ENCODE measurements at places on chromosomes 16 and 17.
A peak's percentile ranks its signal among the peaks of the same experiment; 100 is the strongest.

- no peak for DNase-seq
Observed at GRCh38 chr16:54627616-54628015, 303.0 kb upstream of the IRX5 start.

- DNase-seq = no peak
Observed at GRCh38 chr17:82623707-82624106, 24.5 kb downstream of the WDR45B start.

- DNase-seq = no peak
Observed at GRCh38 chr16:48110982-48111381, 44.8 kb downstream of the ABCC12 start.

DNA sequence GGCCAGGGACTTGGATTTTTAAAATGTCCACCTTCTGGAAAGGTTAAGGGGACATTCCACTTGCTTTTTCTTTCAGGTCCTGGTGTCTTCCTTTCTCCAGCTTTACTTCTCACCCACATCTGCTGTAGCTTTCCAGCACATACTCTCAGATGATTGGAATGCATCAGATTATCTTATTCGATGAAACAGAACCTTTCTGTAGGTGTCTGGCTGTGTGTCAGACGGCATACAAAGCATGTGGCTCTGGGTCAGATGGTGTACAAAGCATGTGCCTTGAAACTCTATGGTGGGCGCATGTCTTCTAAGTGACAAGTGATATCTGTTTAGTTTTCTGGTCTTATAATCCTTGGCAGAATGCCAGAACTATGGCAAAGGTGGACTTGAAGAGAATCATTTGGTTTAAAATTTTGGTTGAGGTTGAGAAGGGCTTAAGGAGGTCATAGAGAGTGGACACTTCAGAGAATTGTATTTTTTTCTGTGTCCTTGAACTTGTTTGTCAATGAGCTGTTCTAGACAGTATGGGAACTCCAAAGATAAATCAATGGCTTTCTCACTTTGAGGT is 125.3 kb downstream of the FTO start:
- DNase-seq = no peak

GRCh38 chr16:84378099-84378498 is 9.8 kb downstream of the ATP2C2 start:
- DNase-seq = no peak

DNA sequence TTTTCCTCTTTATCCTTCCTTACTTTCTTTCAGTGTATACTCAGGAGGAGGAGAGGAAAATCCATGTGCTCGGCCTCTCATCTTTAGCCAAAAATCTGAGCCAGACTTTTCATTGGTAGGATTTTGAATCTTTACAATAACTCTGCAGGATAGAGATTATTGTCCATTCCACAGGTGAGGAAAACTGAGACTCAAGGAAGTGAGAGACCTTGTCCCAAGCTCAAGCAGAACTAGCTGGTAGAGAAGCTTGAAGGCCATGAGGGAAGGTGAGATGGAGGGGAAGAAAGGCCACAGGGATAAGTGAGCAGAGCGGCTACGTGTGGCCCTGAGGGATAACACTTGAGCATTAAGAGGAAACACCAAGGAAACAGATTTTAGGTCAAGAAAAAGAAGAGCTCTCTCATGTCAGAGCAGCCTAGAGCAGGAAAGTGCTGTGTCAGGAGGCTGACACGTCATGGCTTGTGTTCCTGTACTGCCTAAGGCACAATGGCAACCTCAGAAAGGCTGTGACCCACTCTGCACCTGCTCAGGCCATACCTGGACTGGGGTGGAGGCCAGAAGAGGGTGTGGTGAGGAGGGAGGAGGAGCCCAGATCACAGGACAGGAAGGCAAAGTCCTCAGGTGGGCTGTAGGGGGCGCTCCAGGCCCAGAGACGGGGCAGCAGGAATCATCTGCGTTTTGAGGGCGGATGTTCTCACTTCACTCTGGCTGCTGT is 11.9 kb downstream of the MT4 start:
- DNase-seq = peak; percentile 83

DNA sequence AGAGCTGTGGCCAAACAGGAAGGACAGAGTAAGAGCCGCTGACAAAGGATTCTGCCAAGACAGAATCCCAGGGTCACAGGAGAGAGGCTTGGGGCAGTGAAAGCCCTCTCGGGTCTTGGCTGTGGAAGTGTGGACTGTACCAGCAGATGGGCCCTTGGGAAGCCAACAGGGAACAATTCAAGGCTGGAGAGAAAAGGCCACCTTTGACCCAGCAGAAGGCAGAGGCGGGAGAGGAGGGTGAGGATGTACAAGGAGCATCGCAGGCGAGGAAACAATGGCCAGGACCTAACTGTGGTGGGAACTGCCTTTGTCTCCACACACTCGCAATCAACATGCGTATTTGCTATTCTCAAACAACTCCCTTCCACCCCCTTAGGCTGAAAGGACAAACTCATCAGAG is 15.7 kb downstream of the CARHSP1 start:
- DNase-seq = peak; percentile 38

DNA sequence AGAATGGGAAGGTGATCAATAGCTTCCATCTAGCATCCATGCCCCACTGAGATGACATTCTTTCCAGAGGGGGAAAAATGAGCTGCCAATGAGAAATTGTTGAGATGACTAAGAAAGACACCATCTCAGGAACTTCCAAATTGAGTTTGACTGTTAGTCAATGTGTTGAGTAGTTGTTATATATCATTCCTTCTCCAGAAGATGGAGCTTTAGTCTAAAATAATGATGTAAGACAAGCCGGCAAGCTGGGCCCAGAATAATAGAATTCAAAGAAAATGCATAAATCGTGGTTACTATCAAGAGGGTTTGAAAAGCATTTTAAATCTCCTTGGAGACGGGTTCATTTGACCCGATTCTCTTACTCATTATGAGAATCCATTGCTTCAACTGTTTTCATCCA is 71.0 kb upstream of the ATF7IP2 start:
- no peak for DNase-seq

DNA sequence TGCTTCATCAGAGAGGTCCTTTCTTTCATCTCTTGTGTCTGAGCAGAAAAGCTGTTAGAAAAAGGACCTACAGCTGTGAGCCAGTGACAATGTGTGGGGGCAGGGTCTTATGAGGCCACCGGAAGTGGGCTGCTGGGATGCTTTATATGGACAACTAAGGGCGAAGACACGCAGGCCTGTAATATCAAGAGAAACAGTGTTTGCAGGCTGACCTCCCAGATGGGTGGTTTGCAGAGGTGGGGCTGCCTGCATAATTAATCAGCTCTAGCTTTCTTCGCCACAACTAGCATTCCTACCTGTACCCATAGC is 30.4 kb upstream of the SALL1 start:
- no peak for DNase-seq

DNA sequence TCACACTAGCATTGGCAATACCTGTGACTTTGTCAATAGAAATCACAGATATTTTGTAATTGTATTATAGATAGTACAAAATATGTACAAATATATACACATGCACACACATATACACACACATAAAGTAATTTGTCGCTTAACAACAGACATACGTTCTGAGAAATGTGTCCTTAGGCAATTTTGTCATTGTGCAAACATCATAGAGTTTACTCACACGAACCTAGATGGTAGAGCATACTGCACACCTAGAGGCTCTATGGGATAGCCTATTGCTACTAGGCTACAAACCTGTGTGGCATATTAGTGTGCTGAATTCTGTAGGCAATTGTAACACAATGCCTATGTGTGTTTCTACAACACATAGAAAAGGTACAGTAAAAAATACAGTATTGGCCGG is 11.0 kb downstream of the UNC119 start:
- no peak for DNase-seq

DNA sequence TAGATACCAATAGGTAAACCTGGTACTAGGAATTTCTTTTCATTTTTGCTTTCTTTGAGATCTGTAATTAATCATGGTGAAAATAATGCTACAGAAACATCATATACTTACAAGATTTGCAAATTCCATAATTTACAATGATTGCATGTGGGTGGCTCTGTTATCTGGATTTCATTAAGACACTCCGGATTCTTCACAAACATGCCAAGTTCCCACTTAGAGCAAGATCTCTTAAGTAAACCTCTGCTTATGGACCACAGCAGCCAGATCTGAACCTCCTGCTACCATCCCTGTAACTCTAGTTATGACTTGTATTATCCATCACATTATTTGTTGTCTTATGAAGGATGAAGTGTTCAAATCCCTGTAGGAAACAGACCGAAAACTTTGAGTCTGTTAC is 424.7 kb downstream of the CDH13 start:
- DNase-seq = no peak

DNA sequence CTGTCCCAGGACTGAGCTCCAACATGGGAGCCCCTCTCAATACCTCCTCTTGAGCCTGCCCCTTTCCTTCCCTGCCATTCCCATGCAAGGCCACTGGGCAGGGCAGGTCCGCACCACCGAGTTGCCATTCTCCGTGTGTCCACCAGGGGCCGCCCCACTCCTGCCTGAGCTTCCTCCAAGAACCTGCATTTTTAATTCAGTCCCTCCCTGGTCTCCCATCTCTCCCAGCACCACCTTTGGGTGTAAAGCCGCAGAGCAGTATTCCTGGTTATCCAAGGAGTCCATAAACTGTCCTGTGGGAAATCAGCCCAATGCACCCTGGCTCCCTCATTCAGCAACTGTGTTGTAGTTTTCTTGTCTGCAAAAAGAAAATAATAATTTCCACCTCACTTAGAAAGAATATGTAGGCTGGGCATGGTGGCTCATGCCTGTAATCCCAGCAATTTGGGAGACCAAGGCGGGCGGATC is 15.9 kb upstream of the ANKRD40CL start:
- DNase-seq = peak; percentile 91

- no peak for DNase-seq
Observed at GRCh38 chr16:65279576-65279975, 157.7 kb upstream of the CDH11 start.

DNA sequence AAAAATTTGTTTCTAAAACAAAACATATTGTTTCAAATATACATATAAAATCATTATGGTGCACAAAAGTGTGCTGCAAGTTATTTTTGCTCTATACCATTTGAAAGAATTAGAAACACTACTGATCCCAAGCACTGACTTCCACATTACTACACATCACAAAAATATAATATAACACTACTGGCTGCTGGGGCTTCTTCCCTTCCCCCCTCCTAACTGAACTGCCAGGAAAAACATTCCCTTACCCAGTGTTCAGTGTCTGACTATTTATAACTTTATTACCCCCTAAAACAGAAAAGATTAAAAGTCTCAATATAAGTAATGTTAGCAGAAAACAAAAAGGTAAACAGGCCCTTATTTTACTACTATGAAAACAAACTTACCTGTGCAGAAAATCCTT is 36.9 kb downstream of the GPATCH8 start:
- DNase-seq = no peak
